Dorsolateral prefrontal cortex (tissue), 122 donors: ENCODE measurements at places on chromosomes 11 and 22. TPM values are rescaled to one million over a fixed set of nuclear protein-coding genes. Genes with fewer than 3 reads are reported as not detected.

Gene PGA3
- total RNA-seq = 0.45 TPM

Gene DCUN1D5
- 36.9 TPM for total RNA-seq

Gene ELFN2
- total RNA-seq = 90.7 TPM

DNA sequence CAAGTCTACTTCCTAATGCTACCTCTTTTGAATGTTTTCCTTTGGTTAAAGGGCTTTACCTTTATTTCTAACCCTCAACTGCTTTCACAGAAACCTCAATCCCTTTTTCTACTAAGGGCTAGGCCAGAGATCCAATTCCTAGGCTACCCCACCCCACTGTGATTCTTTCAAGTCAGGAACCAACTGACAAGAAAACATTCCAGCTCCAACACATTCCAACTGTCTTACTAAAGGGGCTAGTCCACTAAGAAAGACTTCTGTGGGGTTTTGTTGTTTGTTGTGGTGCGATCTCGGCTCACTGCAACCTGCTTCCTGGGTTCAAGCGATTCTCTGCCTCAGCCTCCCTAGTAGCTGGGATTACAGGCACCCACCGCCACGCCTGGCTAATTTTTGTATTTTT is 151.3 kb downstream of the APOL5 start:
- no peak for DNase-seq

DNA sequence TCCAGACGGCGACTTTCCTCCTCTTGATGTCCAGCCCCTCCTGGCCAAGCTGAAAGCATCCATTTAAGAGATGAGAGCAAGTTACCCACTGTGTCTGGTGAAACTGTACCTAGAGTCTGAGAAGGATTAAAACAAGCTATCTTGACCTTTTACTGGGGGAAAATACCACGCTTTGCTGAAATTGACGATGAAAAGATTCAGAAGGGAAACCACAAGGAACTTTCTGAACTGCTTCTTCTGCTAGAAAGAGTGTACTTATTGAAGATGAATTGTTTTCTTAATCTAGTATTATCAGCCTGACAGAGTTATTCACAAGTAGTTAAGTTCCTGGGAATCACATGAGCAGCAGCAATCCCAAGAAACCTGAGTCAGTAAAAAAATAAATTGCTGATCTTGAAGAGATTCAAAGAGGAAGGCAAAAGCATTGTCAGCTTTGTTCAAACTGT is 13.1 kb upstream of the MS4A6A start:
- DNase-seq = no peak

GRCh38 chr22:27115816-27116256 is 458.4 kb downstream of the MIAT start:
- no peak for DNase-seq

DNA sequence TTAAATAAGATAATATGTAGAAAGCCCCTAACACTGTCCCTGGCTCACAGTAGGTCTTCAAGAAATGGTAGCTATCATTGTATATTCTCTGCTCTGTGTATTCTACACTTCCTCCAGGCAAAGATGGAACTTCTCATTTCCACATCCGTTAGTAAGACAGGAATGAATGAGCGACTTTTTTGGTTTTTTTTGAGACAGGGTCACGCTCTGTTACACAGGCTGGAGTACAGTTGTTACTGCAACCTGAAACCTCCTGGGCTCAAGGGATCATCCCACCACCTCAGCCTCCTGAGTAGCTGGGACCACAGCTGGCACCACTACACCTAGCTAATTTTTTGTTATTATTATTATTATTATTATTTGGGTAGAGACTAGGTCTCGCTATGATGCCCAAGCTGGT is 2.3 kb upstream of the CLPB start:
- no peak for DNase-seq

GRCh38 chr11:127110542-127110941 is 110.0 kb upstream of the KIRREL3 start:
- DNase-seq = no peak

DNA sequence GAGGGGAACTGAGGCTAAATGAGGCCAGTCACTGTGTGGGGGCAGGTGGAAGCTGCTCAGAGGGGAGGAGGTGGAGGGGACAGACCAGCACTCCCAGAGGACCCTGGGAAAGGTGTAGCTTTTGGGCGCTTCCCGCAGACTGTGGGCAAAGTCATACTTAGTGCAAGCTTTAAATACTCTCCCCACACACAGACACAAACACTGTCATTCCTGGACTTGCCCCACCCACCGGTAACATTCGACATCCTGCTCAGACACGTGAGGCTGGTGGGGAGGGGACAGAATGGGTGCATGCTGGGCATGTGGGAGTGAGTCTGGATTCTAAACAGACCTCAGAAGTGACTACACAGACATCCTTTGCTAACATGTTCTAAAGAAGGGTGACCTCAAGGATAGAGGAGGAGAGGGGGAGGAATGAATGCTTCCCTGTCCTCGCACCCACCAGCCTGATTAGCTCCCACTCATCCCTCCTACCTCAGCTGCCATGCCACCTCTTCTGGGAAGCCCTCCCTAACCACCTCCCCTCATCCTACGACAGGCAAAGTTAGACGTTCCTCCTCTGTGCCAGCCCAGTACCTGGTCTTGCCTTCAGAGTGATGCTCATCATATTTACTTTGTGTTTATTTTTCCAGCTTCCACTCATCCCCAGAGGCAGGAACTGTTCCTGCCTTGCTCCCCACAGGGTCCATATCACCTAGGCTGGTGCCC is 22.2 kb downstream of the TSKU start:
- DNase-seq = no peak

DNA sequence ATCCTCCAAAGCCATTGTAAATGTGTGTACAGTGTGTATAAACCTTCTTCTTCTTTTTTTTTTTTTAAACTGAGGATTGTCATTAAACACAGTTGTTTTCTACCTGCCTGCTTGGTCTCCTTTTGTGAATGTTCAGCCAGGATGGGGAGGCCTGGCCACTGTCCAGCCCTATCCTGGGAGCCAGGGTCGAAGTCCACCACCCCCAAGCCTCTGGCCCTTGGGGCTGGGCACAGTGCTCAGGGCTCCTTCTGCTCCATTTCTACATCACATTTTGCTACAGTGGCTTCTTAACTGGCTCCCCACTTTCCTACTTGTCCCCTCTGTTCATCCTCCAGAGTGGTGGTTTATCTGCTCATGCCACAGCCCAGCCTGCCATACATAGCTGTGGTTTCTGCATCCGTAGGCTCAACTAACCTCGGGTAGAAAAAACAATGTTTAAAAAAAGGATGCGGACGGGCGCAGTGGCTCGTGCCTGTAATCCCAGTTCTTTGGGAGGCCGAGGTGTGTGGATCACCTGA is 2.5 kb upstream of the SMARCB1 start:
- DNase-seq = no peak

DNA sequence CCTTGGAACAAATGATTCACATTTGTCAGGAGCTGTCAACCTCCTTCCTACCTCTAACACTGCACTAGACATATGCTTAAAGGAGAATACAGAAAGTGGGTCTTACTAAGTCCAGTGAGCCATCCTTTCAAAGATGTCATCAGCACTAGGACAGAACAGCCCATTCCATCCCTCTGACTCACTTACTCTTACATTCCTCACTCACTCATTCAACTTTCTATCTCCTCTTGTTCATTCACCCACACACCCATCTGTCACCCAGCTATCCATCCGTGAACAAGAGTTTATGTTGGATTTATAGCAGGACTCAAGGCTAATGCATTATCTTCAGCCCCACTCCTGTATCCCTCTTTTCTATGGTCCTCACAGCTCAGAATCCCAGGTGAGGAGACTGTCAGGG is 9.1 kb downstream of the INSC start:
- DNase-seq = no peak

DNA sequence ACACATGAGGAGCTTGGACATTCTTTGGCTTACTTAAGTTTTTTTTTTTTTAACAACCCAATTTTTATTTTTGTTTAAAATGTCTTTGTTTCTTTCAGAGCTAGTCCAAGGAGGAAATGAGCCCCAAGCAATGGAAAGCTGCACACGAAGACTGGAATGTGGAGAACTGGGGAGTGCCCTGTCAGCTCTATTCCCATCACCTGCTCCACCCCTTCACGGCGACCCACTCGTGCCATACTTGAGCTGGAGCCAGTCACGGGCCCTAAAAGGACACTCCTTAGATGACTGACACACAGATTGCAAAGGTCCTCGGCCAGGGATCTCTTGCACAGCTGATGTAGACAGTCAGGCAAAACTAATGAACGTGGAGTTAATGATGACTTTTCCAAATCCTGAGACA is 10.6 kb upstream of the SLC25A18 start:
- DNase-seq = no peak
